Naive thymus-derived CD4-positive, alpha-beta T cell (primary cell): ENCODE measurements at places on chromosomes 7 and 10. TPM values are rescaled to one million over a fixed set of nuclear protein-coding genes. Genes with fewer than 3 reads are reported as not detected.

DNA sequence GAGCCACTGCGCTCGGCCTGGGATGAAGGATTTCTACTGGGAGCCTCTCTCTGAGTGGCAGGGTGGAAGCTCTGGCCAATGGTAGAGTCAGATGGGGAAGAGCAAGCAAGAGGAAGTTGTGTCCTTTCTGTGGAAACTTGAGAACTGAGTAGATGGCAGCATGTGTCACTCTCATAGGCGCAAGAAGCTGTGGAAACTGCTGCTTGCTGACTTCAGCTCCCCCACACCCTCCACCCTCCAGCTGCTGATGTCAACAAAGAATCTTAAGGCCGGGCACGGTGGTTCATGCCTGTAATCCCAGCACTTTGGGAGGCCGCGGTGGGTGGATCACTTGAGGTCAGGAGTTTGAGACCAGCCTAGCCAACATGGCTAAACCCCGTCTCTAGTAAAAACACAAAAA is 39.8 kb upstream of the SRGN start:
- no peaks in the 10 kb centered on the region for H3K27me3 ChIP-seq
- H3K4me3 ChIP-seq = no peak overlapping the region
- H3K36me3 ChIP-seq = no peaks in the 10 kb centered on the region
- H3K27ac ChIP-seq = no peak overlapping the region

GRCh38 chr7:143388491-143389101 is 7.5 kb downstream of the ZYX start:
- H3K4me1 ChIP-seq = peaks cover 27% of the 10 kb centered on the region
- peak overlapping the region; percentile 16 for H3K27ac ChIP-seq
- peaks cover under 1% of the 10 kb centered on the region for H3K36me3 ChIP-seq
- no peaks in the 10 kb centered on the region for H3K27me3 ChIP-seq

DNA sequence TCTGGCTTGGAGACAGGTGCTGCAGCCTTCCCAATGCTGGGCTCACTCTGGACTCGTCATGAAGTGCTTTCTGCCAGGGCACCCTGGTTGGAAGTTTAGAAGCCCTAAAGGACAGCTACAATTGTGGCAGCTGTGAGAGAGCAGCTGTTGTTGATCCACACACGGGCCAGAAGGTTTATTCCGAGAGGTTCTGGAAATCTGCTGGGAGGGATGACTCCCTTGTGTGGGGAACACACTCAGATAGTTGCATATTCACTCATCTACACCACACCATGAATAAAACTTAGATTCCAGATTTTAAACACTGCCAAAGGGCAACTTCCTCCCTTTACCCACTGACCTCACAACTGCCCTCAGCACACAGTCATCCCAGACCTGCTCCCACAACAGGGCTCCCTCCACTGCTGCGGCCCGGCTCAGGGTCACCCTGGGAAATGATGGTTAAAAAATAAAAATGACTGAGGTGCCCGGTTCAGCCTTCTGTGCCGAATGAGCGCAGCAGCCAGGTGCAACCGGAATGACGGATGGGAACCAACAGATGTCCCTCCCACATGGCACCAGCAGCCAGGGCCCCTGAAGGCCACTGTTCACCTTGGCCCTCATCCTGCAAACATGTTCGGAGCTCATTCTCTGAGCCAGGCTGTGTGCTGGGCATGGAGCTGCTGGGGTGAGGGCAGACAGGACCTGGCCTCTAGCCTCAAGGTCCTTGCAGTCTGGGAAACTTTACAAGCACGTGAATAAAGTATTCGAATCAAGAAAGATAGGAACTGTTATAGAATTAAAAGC is 40.2 kb downstream of the ASB13 start:
- H3K27me3 ChIP-seq = no peaks in the 10 kb centered on the region
- no peak for DNase-seq
- no peak overlapping the region for H3K27ac ChIP-seq
- H3K4me1 ChIP-seq = peaks cover 10% of the 10 kb centered on the region

The EVX1 gene
- polyA plus RNA-seq = not detected

The KIAA1549 gene
- not detected for polyA plus RNA-seq

- no peak overlapping the region for H3K4me3 ChIP-seq
- peaks cover 10% of the 10 kb centered on the region for H3K4me1 ChIP-seq
- DNase-seq = no peak
- H3K36me3 ChIP-seq = peaks cover 50% of the 10 kb centered on the region
Measured at GRCh38 chr10:97651773-97652172, 11.3 kb downstream of the PI4K2A start.

DNA sequence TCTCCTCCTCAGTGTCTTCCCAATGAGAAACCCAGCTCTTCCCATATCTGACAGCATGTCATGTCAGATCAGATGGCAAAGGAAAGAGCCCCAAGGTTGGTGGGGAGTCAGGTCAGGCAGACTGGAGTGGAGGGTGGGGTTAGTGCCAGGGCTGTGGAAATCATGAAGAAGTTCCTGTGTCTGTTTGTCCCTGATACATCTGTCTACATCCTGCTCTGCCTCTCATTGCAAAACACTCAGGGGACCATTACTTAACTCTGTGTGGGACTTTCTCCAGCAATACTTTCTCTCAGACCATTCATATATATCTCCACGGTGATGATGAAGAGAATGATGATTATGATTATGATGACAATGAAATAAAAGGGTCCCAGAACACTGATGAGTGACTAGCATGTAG is 3.3 kb downstream of the PRRT4 start:
- peaks cover 5% of the 10 kb centered on the region for H3K4me1 ChIP-seq
- no peak for DNase-seq
- H3K36me3 ChIP-seq = no peaks in the 10 kb centered on the region
- H3K27ac ChIP-seq = no peak overlapping the region
- H3K27me3 ChIP-seq = no peaks in the 10 kb centered on the region

GRCh38 chr10:95244152-95244551 is 46.7 kb downstream of the PDLIM1 start:
- DNase-seq = no peak
- no peaks in the 10 kb centered on the region for H3K4me1 ChIP-seq
- no peak overlapping the region for H3K4me3 ChIP-seq
- no peaks in the 10 kb centered on the region for H3K36me3 ChIP-seq

DNA sequence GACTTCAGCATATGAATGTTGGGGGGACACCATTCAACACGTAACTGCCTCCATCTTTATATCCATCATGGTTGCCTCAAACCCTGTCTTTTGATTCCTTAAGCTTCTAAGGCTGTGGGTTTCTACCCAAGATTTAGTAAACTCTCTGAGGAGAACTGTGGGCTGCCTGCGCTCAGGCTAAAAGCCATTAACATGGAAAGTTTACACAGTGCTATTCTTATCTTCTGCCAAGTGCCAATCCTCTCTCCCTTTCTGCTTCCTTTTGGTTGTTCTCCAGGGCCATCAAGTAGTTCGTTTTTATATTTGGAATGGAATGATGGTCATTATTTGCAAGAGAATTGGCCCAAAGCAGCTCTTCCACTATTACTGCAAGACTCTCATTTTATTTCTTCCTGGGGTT is 97.3 kb upstream of the KLF14 start:
- no peaks in the 10 kb centered on the region for H3K4me1 ChIP-seq
- no peak for DNase-seq
- no peaks in the 10 kb centered on the region for H3K27me3 ChIP-seq
- no peaks in the 10 kb centered on the region for H3K36me3 ChIP-seq
- H3K27ac ChIP-seq = no peak overlapping the region

The GIMAP5 gene
- 819 TPM for polyA plus RNA-seq

DNA sequence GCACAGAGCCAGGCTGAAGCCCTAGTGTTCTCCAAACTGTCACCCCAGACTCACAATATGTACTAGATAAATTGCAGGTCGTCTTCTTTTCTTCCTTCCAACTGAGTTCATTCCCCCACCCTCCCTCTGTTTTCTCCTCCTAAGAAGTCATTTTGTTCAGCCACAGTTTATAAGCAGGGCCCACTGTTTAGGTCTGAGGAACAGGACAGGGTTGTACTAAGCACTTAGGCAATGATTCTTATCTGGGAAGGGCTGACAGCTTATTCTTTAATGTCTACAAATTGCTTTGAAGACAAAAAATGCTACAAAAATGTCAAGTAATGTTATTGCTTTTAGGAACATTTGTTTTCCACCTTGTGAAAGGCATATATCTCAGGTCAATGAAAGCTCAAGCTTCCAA is 59.1 kb downstream of the CDC123 start:
- no peak overlapping the region for H3K4me3 ChIP-seq
- H3K27me3 ChIP-seq = no peaks in the 10 kb centered on the region
- H3K4me1 ChIP-seq = no peaks in the 10 kb centered on the region
- H3K27ac ChIP-seq = no peak overlapping the region

DNA sequence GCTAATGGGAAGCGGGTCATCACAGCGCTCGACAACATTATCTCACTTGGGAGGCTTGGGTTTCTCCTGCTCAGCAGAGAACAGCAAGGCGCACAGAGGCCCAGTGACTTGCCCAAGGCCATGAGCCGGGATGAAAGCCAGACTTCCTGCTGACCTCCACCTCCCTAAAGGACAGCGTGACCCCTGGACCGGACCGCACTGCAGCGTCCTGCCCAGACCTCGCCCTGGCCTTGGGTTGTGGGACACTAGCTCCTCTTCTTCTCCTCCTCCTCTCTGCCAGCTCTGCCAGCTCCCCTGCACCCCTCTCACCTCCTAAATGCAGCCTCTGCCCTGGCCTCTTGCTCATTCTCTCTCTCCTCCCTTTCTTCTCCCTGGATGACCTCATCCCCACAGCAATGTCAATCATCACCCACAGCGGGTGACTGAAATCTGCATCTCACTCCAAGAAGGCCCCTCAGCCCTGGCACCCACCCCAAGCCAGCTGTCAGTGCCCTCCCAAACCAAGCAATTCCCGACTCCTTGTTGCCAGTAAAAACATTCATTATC is 19.4 kb downstream of the SPOCK2 start:
- DNase-seq = no peak
- H3K36me3 ChIP-seq = peaks cover 95% of the 10 kb centered on the region
- peaks cover 12% of the 10 kb centered on the region for H3K4me1 ChIP-seq
- no peak overlapping the region for H3K4me3 ChIP-seq

The TRPV5 gene
- polyA plus RNA-seq = not detected

DNA sequence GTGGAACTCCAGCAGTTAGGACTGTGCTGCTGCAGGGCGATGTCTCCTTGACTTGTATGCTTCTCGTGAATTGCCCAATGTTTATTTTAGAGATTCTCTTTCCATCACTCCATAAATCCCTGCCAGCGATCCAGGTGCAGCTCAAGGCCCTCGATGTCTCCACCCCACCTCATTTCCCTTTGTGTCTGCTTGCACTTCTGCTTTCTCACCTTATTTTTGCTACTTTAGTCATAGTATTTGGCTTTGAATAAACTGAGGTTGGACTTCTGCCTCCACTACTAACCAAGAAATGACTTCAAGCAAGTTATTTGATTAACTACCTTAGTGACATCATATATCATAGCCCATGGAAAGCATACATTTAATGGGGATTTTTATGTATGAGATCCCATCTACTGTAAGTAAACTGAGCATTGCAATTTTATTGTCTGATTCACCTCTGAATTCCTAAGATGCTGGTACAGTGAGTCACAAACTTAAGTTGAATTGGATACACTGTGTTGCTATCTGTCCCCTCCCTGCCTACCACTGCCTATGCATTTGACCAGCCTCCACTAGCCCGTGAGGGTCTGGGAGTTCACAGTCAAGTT is 255.8 kb downstream of the ABCA13 start:
- no peak overlapping the region for H3K4me3 ChIP-seq
- no peak for DNase-seq
- no peaks in the 10 kb centered on the region for H3K36me3 ChIP-seq
- no peaks in the 10 kb centered on the region for H3K27me3 ChIP-seq

The PTTG1IP2 gene
- polyA plus RNA-seq = not detected

The NUTM2E gene
- not detected for polyA plus RNA-seq

GRCh38 chr10:120938822-120939221 is 87.7 kb downstream of the WDR11 start:
- no peaks in the 10 kb centered on the region for H3K36me3 ChIP-seq
- no peaks in the 10 kb centered on the region for H3K4me1 ChIP-seq
- DNase-seq = no peak
- H3K27ac ChIP-seq = no peak overlapping the region

The MACC1 gene
- 0.08 TPM for polyA plus RNA-seq

The LSM8 gene
- polyA plus RNA-seq = 43.9 TPM

The ENKUR gene
- not detected for polyA plus RNA-seq

GRCh38 chr10:91593834-91594233 is 39.0 kb downstream of the PPP1R3C start:
- H3K27ac ChIP-seq = no peak overlapping the region
- no peaks in the 10 kb centered on the region for H3K27me3 ChIP-seq
- no peak overlapping the region for H3K4me3 ChIP-seq
- no peaks in the 10 kb centered on the region for H3K36me3 ChIP-seq

- no peak for DNase-seq
- H3K27ac ChIP-seq = no peak overlapping the region
- H3K27me3 ChIP-seq = no peaks in the 10 kb centered on the region
- H3K4me1 ChIP-seq = no peaks in the 10 kb centered on the region
- no peaks in the 10 kb centered on the region for H3K36me3 ChIP-seq
Measured at GRCh38 chr10:8321990-8322389, 267.5 kb downstream of the GATA3 start.

The BTBD16 gene
- polyA plus RNA-seq = not detected

The LHFPL3 gene
- not detected for polyA plus RNA-seq

The EIF4EBP2 gene
- polyA plus RNA-seq = 54.3 TPM

- no peaks in the 10 kb centered on the region for H3K27me3 ChIP-seq
- peak overlapping the region; percentile 5 for H3K4me3 ChIP-seq
- peak overlapping the region; percentile 62 for H3K27ac ChIP-seq
- peaks cover 29% of the 10 kb centered on the region for H3K4me1 ChIP-seq
- no peak for DNase-seq
Measured at GRCh38 chr10:6037422-6037821, 24.7 kb downstream of the IL2RA start.

The IQUB gene
- polyA plus RNA-seq = not detected

The ZNF804B gene
- not detected for polyA plus RNA-seq

GRCh38 chr10:88881320-88881719 is 1.3 kb downstream of the STAMBPL1 start:
- H3K4me1 ChIP-seq = peaks cover 44% of the 10 kb centered on the region
- peak overlapping the region; percentile 74 for H3K27ac ChIP-seq
- H3K27me3 ChIP-seq = no peaks in the 10 kb centered on the region
- no peaks in the 10 kb centered on the region for H3K36me3 ChIP-seq
- DNase-seq = peak; percentile 6

GRCh38 chr7:147941381-147941780 is 649.2 kb upstream of the C7orf33 start:
- H3K36me3 ChIP-seq = no peaks in the 10 kb centered on the region
- H3K4me1 ChIP-seq = no peaks in the 10 kb centered on the region
- no peak overlapping the region for H3K27ac ChIP-seq
- no peaks in the 10 kb centered on the region for H3K27me3 ChIP-seq
